Anterior cingulate cortex (tissue), 58 donors: ENCODE measurements at places on chromosomes 7 and 10.

DNA sequence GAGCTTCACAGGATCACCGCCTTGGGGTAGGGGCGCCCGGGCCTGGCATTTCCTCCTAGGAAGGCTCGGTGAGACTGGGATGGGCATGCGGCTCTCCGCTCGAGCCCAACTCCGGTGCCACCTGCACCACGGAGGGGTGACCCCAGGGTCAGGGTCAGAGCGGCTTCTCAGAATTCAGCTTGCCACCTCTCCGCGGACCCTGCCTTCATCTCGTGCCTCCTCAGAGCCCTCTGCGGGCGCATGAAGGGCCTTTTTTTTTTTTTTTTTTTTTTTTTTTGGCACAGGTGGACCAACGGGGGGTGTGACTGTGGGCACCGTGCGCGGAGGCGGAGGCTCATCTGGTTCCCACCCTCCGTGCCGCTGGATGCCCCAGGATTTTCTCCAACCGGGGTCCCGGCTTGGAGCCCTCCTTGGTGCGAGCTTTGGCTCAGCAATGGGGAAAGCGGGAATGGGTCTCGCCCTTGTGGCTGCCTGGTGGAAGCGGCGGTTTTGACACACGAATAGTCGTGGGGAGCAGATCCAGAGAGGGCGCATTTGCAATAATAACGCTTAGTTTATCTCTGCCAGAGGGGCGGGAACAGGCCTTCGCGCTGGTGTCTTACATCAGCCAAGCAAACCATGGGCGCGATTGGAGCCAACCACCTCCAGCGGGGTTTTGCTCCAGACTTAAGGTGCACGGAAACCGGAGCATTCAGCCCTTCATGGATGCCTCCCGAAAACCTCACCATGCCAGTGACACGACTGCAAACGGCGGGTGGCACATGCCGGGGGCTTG, 5.0 kb upstream of the TNRC18 start:
- peak; percentile 42 for DNase-seq

DNA sequence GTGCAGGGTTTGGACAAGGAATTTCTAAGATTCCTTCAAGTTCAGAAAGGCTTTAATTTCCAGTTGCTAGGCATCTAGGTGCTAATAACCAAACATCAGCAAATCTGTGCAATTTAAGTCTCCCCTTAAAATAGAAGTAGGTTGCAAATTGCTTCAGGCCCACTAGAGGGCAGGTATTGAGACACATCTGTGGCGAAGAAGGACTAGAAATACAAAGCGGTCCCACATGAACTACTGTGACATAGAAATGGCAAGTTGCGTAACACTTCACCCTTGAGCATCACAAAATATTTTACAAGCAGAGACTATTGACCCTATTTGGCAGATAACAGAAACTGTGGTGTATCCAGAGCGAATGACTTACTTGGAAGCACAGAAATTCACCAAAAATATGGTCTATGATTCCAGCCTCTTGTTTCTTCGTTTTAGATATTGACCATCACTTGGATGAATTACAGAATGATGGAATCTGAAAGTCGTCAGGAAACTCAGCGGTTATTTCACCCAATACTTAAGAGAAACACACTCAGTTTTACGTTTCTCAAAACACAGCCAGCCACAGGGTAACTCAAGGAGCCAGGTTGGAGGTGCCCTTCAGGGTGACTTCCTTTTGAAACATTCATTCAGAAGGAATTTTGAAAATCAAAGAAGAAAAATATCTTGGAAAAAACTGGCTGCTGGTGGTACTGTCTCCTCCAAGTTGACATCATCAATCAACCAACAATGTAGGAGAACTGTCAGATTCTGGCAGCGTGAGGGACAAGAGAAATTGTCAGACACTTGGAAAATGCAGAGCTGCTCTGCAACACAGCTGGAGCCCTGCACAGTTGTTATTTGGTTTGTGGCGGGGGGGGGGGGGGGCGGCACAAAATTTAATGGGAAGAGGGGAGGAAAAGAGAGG, 256.3 kb upstream of the MINDY3 start:
- DNase-seq, result no peak

- DNase-seq, result no peak
These were observed 382.7 kb downstream of the SFMBT2 start for GRCh38 chr10:7027913-7028808.

- DNase-seq, result no peak
These were observed 451.1 kb downstream of the SH2D4B start for GRCh38 chr10:80988755-80989154.

DNA sequence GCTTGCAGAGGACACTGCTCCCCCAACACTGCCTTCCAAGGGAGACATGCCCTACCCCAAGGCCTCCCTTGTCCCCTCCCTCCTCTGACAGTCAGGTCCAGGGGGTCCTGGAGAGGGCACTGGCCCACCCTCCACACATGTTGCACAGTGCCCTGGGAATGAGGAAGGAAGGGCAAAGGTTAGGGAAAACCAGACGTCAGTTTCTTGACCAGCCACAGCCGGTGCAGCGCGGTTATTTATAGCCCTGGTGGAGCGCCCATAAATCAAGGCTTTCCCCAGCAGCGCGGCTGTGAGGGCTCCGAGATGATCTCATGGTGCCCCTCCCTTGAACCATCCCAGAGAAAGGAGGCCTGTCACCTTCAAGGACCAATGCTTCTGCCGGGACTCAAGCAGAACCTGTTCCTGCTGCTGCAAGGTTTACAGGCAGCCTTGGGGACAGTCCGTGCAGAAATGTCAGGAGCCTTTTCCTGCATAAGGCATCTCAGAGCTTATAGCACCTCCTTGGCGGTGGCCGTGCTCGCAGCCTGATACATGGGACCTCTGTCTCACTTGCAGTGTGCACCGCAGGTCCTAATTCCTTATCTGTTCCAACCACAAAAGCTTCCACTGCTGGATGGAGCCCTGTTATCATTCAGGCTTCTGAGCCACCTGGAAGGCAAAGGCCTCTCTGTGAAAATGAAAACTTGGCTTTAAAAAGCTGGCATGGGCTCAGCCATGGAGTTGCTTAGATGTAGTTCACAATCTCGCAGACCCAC, 127.3 kb downstream of the LHPP start:
- DNase-seq, result no peak

- DNase-seq, result no peak
These were observed 166.9 kb upstream of the SLC13A1 start for GRCh38 chr7:123366626-123367025.

DNA sequence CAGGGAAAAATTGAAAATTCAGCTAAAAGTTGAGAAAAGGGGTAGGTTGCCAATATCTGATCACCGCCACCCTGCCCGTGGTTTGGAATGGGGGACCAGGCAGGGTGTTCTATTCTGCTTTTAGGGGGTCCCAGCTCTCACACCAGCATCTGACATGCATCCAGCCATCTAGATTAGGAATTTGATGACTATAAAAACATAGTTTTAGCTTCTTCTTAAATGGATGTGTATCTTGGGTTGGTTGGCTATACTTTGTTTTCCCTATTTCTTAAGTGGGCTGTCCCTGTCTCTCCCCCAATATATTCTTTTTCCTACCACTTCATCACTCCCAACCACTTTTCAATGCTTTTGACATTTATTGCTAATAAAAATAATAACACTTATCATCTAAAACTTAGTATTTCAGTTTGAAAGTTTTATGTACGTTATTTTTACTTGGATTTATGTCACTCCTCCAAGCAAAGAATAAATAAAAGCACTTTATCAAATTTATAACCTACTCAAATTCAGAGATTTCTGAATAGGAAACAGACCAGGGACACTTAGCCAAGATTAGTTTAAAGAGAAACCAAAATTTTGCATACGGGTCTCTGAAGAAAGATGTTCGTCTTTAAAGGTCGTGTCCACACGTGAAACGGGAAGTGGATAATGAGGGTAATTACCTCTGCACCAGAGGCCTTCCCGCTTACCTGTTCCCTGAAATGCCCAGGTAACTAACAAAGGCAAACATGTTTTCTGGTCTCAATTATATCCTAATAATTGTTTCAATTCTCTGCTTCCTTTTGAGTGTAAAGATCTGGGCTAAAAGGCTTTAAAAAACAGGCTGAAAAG, 233.2 kb upstream of the AUTS2 start:
- no peak for DNase-seq

DNA sequence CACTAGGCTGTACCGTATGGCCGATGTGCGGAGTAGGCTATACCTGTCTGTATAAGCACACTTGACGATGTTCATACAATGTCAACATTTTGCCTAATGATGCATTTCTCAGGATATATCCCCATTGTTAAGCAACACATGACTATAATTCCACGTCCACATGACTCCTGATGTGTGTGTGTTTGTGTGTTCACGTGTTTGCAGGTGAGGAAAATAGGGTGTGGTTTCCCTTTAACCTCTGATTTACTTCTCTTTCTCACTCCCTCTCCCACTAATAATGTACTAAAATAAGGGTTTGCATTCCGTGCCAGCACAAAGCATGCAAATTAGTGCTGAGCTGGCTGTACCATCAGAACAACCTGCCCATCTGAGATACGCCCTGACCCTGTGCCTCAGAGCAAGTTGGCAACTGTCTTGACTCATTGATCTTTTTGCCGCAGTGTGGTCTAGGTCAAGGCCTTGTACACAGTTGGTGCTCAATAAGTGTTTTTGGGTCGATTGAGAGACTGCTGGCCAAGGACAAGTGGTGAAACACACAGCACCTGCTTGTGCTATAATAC, 64.6 kb upstream of the DOCK1 start:
- no peak for DNase-seq

DNA sequence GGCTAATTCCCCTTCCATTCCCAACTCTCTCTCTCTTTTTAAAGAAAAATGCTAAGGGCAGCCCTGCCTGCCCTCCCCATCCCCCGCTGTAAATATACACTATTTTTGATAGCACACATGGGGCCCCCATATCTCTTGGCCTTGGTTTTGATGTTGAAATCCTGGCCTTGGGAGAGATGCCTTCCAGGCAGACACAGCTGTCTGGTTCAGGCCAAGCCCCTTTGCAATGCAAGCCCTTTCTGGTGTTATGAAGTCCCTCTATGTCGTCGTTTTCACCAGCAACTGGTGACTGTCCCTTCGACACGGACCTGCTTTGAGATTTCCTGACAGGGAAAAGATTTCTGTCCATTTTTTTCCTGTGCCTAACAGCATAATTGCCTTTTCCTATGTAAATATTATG, 3.0 kb downstream of the ADRA2A start:
- no peak for DNase-seq

- DNase-seq, result no peak
These were observed 119.0 kb downstream of the CREB5 start for GRCh38 chr7:28531291-28531690.

DNA sequence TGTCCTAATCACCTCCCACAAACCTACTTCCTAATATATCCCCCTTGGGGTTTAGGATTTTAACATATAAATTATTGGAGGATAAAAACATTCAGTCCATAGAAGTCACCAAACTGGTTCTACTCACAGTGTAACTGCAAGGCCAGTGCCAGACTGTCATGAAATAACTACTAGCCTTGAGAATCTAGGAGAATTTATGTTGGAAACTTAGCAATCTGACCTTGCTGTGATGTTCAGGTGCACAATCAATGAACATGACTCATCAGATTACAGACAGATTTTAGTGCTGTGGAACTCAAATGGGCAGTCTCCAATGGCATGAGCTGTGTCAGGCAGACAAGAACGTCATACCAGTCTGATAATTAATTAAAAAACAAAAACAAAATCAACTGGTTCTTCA, 571.4 kb upstream of the IGFBP3 start:
- DNase-seq, result no peak

DNA sequence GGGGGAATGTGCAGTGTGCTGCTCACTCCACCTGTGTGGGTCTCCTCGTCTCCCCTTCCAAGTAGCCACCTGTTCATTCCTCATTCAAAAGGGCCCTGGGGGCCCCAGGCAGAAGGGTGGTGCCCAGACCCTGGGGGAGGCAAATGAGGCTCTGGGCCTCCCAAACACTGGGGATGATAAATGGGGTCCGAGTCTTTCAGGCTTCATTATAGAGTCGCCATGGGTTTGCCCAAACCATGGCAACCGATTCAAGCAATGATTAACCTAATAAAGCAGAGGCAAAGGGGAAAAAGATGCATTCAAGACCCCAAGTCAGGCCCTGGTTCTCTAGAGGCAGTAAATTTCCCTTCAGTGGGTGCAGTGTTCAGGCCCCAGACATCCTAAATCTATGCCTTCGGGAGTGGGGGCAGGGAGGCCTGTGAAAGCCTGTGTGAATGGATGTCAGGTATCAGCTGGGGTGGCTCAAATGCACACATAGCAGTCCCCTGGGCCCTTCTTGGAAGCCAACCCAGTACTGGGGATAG, 10.4 kb downstream of the NEUROG3 start:
- DNase-seq, result no peak

- DNase-seq, result no peak
These were observed 260.8 kb downstream of the SNX13 start for GRCh38 chr7:17679458-17679857.

DNA sequence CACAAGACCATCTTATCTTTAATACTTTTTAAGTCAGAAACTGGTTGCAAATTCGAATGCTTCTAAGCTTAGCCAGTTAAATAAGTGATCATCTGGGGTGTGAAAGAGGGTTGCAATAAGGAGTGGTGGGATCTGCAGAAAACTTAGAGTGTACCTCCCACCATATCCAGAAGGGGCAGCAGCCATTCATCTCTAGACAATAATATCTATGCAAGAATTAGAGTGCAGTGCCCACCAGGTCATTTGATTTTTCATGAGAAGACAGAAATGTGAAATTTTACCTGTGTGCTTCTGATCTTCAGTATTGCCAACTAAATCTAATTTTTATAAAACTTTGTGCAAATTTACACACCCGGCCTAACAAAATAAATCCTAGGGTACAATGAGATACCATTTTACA, 127.2 kb upstream of the SP4 start:
- no peak for DNase-seq

GRCh38 chr7:774161-775109, 47.4 kb upstream of the PRKAR1B start:
- DNase-seq, result peak; percentile 15

DNA sequence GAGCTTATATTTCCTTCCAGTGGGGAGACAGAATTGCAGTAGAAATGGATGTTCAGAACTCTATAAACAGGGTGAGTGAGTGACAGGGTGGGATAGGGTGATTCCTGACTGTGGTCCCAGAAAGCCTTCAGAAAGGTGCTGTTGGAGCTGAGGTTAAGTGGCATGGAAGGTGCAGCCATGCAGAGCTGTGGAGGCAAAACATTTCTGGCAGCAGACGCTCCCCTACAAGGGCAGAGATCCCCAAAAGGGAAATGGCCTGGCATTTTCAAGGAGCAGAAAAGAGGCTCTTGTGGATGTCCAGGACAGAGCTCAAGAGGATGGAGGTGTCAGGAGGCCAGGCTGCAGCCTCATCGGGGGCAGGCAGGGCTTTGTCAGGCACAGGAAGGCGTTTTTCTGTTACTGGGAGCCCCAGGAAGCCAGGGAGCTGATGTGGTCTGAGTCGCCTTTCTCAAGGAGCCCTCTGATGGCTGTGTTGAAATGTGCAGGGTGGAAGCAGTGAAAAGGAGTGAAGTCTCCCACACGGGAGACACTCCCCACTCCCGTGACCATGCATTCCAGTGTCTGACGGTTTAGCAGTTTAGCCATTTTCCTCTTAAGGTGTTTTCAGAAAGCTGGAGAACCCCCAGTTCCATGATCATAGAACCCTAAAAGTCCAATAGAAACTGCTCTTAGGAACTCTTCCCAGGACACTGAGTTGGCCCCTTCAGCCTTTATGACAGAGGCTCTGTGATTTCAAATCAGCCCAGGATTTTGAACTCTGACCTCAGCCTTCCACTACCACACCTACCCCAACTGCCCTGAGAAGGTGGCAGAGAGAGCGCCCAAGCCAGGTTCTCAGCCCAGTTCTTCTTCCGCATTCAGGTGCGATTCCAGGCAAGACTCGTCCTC, 96.2 kb downstream of the C10orf105 start:
- peak; percentile 23 for DNase-seq
